ENCODE measurements at places on chromosomes 2 and 18.

- DNase-seq: no peak
Measured at GRCh38 chr2:196330645-196331044, 159.3 kb upstream of the STK17B start.

DNA sequence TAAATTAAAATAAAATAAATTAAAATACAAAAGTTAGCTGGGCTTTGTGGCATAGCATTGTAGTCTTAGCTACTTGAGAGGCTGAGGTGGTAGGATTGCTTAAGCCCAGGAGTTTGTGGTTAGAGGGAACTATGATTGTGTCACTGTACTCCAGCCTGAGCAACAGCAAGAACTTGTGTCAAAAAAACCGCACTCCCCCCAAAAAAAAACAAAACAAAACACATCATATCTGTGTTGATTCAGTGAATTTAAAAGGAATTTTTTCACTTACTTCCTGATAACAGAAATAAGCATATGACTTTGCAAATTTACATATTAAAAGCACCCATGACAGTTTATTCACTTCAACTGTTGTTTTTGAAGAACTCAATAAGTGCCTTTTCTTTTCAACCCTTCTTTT, 68.1 kb upstream of the PELI1 start:
- no peak for DNase-seq

GRCh38 chr18:75173125-75173432, 35.9 kb downstream of the PTGR3 start:
- DNase-seq: no peak

- DNase-seq: no peak
Measured at GRCh38 chr18:45370255-45371010, 244.8 kb upstream of the SLC14A2 start.

GRCh38 chr2:187875261-187876141, 321.3 kb upstream of the TFPI start:
- no peak for DNase-seq

GRCh38 chr18:3281456-3282400, 19.8 kb downstream of the MYL12B start:
- DNase-seq: peak; percentile 47

GRCh38 chr2:219532378-219532649, 11.3 kb downstream of the CHPF start:
- DNase-seq: no peak

- DNase-seq: peak; percentile 73
Measured at GRCh38 chr2:165015052-165015642, 59.8 kb upstream of the SLC38A11 start.

DNA sequence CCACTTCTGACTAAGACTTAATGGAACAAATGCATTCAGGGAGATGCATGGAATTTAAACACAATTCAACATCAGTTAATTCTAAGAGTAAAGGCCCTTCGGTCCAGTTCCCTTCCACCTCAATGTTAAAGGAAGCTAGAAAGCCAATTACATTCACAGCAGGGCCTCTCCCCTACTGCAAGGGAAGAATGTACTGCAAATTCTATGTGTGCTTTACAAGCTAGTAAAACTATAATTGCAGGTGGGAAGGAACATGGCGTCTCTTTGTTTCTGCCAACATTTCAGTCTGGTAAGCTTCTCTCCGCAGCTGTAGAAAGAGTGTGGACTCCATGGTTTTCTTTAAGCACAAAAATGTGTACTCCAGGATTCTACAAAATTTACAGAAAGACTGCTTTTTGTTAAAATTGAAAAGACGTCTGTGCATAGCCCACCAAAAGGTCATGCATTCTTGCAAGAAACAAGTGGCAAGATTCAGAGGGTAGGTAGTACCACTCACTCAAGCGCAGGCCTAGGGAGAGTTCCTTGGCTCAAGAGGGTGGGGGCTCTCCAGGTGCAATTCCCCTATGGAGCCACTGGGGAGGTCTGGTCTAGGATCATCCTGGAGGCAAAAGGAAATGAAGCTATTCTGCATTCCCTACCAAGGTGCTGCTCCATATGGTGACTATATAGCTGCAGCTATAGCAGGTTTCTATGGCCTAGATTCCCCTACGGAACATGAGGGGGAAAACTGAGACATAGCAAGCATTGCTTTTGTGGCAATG, 127.0 kb upstream of the FZD5 start:
- no peak for DNase-seq

- DNase-seq: no peak
Measured at GRCh38 chr2:62537814-62538213, 31.8 kb upstream of the TMEM17 start.

DNA sequence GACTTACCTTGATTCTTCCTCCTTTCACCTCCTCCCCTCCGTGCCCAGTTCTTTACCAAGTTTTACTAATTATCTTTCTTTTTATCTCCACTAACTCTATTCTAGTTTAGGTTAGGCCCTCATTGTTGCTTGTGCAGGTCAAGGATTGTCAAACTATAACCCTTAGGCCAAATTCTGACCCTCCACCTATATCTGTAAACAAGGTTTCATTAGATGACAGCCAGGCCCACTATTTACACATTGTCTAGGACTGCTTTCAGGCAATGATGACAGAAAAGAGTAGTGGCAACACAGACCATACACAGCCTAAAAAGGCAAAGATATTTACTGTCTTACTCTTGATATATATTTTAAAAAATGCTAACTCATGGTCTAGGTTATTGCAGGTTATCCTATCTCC, 212.0 kb downstream of the RAD51AP2 start:
- no peak for DNase-seq

GRCh38 chr2:110860630-110861029, 128.3 kb downstream of the ACOXL start:
- no peak for DNase-seq

- DNase-seq: no peak
Measured at GRCh38 chr2:46335391-46336282, 38.4 kb downstream of the EPAS1 start.

GRCh38 chr2:54927085-54927750, 123.0 kb downstream of the RTN4 start:
- no peak for DNase-seq

- no peak for DNase-seq
Measured at GRCh38 chr2:2853346-2853745, 522.3 kb upstream of the MYT1L start.

- no peak for DNase-seq
Measured at GRCh38 chr2:150162241-150162942, 325.1 kb downstream of the RND3 start.

- DNase-seq: no peak
Measured at GRCh38 chr2:60520917-60521539, 32.4 kb downstream of the BCL11A start.

GRCh38 chr18:6478121-6478520, 63.4 kb upstream of the L3MBTL4 start:
- no peak for DNase-seq

DNA sequence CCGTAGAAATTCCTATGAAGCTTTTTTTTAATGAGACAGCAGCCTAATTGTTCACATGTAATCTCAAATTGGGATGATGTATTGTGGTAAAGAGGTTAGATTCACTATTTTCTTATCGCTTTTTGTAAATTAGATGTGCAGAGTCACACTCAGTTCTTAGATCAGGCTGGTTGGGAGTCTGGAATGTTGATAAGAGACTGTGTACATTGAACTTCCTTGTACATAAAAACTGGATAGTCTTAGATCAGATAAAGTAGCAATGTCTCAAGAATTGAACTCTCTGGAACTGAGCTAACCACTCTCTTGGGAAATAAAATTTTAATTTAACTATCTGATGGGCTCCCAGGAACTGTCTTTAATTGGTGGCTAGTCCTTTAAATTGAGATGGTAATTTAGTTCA, 108.1 kb upstream of the MSTN start:
- DNase-seq: no peak

DNA sequence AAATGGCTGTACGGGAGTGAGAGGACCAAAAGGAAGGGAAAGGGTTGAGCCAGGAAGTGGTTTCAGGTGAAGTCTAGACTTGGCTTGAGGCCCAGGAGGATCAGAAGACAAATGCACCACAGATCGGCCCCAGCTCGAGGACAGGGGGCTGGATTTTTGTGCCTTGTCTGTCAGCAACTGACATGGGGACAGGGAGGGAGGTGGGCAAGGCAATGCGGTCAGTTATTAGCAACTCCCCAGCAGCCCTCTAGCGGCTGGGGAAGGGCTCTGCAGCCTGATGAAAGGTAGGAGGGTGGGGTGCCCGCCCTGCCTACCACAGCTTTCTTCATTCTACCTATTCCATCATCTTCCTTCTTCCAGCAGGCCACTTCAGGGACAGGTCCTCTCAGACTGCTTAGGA, 50.0 kb downstream of the CPO start:
- no peak for DNase-seq

DNA sequence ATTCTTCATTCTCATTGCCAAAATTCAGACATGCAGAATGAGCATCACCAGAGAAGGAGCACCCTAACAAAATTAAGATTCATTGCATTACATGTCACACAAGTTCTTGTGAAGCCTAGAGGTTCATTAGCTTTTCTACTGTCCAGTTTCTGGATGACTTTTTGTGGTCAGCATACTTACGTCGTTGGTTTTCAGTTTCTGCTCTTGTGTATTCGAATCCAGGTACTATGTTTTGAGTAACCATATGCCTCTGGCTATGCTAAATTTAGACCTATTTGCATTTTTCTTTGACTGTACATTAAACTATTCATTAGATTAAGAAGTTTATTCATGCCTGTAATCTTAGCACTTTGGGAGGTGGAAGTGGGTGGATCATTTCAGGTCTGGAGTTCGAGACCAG, 251.3 kb downstream of the PARD3B start:
- DNase-seq: no peak

DNA sequence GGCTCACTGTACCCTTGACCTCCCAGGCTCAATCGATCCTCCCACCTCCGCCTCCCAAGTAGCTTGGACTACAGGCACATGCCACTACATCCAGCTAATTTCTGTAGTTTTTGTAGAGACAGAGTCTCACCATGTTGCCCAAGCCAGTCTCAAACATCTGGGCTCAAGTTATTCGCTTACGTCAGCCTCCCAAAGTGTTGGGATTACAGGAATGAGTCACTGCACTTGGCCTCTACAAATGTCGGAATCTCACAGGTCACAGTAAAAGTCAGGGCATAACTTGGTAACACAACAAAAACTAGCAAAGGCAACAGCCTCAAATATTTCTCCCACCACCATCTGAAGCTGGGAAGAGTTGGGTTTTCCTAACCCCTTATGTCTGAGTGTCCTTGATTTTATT, 25.3 kb downstream of the SCG2 start:
- DNase-seq: no peak

- DNase-seq: no peak
Measured at GRCh38 chr2:82320296-82320695, 2015.7 kb upstream of the LRRTM1 start.

- DNase-seq: no peak
Measured at GRCh38 chr2:60836491-60836890, 44.9 kb upstream of the REL start.

- DNase-seq: no peak
Measured at GRCh38 chr18:29383311-29384273, 1206.7 kb upstream of the CDH2 start.

- no peak for DNase-seq
Measured at GRCh38 chr2:27737676-27738348, 33.7 kb upstream of the MRPL33 start.

GRCh38 chr2:72109291-72109690, 38.4 kb downstream of the CYP26B1 start:
- DNase-seq: no peak

DNA sequence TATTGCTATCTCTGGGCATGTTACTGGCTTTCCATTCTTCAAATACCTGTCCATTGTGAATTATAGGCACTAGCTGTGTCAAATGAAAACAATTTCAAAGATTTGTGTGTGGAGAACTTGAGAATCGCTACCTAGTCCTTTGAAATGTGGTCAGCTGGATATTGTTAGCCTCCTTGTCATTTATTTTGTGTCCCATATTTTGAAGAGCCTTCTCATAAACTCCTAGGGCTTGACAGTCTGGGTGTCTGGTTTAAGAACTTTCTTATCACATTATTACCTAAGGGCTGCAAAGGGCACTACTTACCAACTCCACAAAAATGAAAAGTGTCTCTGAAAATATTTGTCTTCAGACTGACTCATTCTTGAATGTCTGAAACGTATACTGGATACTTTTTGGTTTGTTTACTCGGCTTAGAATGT, 50.2 kb downstream of the COL4A3 start:
- no peak for DNase-seq

DNA sequence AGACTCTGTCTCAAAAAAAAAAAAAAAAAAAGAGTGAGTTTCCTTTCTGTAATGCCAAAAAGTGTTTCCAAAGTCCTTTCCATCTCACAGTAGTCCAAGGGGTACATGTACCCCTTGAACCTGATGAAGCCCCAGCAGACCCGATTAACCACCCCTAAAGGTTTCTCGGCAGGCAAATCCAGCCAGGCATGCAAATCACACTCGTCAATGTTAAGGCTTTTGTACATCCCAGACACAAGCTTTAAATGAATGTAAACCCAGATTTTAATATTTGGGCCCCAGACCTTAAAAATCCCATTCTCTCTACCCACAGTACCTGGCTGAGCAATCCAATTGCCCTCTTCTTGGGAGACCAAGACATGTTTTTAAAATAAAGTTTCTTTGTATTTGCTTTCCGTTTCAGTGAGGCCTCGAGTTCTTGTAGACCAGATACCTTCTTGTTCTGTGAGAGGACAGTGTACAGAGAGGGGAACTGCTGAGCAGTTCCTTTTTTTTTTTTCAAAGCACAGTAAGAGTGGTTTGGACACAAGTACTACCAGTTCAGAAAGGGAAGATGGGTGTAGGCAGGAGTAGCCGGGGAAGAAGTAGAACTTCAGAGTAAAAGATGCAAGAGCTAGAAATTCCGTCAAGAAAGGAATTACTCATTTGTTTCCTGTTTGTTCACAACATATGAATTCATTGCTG, at the start of gene NLRC4:
Gene NLRC4, minus strand, starts transcription at position 465 of the 684 bp plus-strand sequence. CDS start 8,111 bp downstream, outside the sequence.
- DNase-seq: no peak

DNA sequence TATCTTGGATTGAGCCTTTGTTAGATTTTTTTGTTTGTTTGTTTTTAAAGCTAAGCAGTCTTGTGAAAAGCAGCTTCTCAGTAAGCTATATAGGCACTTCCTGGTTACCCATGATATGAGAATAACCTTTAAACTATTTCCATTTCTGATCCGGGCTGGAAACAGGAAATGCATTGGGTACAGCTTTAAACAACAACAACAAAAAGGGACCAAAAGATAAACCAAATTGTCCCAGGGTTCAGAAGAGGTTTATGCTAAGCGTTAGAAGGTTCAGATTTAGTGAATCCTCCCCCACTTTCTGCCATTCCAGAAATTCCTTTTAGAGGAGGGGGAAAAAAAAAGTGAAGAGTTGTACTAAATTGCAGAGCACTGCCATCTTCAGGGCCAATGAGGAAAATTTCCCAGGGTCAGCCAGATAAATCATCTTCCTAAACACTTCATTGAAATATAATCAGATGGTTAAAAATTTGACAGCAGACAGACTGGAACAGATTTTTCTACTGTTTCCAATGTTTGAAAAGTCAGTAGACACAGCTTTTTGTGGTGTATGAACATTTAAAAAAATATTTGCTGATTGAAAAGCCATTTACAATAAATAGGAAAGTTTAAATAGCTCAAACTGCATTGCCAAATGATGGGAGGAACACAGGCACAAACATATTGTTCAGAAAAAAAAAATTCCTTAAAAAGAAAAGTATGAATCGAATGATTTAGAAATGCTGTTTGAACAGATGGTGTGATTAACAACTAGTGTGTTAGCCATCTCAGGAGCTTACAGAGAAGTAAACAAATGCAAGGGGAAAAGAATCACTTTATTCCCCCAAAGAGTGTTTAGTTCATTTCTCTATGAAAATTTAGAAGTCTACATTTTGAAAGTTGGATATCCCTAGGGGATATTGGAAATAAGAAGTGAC, 189.9 kb upstream of the TANK start:
- peak; percentile 69 for DNase-seq

GRCh38 chr18:5429681-5430080, 114.1 kb downstream of the EPB41L3 start:
- DNase-seq: no peak
